ENCODE measurements at places on chromosomes 7 and 10.

DNA sequence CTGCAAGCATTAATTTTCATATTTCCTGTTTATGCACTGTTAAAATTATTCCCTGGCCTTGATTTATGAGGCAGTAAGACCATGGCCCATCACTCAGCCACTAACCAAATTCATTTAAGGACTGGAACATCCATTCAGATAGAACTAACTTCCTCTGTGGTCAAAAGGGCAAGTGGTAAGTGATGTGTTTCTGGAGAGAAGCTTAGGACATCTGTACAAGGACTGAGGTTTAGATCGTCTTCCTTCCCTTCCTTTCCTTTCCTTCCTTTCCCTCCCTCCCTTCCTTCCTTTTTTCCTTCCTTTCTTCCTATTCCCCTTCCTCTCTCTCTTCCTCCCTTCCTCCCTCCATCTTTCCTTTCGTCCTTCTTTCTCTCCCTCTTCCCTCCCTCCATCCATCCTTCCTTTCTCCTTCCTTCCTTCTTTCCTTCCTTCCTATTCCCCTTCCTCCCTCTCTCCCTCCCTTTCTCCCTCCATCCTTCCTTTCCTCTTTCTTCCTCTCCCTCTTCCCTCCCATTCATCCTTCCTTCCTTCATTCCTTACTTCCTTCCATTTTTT is 1019.4 kb downstream of the TYW1 start:
- no peak for DNase-seq

- no peak for DNase-seq
Measured at GRCh38 chr10:44786286-44786850, 124.8 kb upstream of the TMEM72 start.

GRCh38 chr7:31512166-31512565 is 1.7 kb upstream of the ITPRID1 start:
- no peak for DNase-seq

GRCh38 chr10:19828278-19829049 is 12.2 kb downstream of the PLXDC2 start:
- no peak for DNase-seq

GRCh38 chr7:105289704-105290103 is 99.0 kb downstream of the SRPK2 start:
- DNase-seq: no peak

DNA sequence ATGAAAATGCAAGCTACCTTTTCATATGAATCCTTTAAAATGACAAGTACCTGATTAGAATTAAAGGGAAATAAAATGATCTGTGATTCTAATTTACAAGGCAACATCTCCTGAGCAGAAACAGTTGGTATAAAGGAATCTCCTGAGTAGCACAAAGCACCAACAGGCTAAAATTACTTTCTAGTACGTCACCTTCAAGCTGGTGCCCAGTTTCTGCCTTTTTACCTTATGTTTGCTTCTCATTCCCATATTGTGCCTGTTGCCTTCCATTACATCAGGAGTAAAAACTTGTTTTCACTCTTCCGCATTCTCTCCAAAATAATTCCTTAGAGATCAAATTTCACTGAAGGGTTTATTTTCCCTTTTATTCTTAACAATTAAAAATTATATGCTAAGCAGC is 587.1 kb upstream of the KCND2 start:
- DNase-seq: no peak

DNA sequence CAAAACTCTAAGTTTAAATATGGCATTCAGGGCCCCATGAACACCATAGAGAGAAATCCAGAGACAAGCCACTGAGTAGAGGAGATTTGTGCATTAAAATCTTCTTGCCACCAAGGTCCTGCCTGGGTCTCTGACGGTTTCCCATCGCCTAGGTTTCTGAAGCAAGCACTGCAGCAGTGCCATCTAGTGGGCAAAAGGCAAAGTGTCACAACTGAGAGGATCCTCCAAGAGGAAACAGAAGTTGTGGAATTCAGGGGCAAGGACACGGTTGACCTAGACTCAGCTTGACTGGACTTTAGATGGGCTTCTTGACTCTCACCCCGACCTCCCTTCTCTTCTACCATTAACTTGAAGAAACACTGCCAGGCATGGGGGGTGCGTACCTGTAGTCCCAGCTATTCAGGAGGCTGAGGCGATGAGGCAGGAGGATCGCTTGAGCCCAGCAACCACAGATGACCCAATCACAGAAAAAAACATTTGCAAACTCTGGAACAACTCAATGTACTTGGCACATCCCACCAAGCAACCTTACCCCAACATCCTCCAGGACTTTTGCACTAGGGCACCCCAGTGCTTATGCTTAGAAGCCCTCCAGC is 604.1 kb downstream of the GALNT17 start:
- peak; percentile 60 for DNase-seq

DNA sequence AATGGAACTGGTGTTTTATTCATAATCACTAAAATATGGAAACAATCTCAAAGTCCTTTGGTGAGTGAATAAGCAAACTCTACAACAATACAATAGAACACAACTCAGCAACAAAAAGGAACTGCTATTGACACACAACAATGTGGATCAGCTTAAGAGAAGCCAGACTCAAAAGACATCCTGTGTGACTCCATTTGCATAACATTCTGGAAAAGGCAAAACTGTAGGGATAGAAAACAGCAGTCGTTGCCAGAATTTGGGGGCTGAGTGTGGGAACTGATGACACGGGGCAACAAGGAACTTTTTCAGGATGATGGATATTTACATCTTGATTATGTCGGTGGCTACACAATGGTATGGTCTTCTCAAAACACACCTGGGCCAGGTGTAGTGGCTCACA is 32.4 kb upstream of the SVIL start:
- DNase-seq: no peak
